ENCODE measurements at places on chromosomes 13 and 19.

DNA sequence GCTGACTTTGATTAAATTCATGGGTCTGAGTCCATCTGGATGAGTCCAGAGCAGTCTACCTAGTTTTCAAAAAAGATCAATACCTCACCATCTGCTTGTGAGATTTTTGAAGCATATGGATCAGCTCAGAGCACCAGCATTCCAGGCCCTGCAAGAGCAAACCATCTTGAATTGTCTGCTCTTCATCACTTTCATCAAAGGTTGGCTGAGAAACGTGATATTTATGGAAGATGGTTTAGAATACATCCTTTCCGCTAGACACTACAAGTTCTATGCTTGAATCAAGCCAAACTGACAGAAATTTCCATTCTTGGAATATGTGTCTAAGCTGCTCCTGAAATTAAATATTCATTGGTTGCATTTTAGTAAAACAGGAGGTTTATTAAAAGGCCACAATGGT, 190.3 kb downstream of the KCNRG start:
- DNase-seq = no peak

DNA sequence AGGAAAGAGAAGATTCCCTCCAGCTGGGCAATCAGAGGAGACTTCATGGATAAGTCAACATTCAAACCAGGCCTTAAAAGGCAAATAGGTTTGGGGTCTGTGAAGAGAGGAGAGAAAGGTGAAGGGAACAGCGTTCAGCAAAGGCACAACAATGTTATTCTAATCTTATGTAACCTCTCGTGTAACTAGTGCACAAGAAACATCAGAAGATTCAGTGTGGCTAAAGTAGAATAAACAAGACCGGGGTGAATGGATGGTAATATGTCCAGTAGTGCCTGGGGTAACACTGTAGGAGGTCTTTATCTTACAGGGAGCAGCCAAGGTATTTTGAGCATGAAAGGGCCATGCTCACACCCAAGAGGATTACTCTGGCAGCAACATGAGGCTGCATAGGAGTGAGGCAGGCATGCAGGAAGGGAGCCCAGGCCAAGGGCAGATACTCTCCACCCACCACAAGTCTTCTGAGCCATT, 24.1 kb downstream of the LHFPL6 start:
- no peak for DNase-seq

- DNase-seq = no peak
Observed at GRCh38 chr13:31442571-31442970, 242.8 kb downstream of the B3GLCT start.

DNA sequence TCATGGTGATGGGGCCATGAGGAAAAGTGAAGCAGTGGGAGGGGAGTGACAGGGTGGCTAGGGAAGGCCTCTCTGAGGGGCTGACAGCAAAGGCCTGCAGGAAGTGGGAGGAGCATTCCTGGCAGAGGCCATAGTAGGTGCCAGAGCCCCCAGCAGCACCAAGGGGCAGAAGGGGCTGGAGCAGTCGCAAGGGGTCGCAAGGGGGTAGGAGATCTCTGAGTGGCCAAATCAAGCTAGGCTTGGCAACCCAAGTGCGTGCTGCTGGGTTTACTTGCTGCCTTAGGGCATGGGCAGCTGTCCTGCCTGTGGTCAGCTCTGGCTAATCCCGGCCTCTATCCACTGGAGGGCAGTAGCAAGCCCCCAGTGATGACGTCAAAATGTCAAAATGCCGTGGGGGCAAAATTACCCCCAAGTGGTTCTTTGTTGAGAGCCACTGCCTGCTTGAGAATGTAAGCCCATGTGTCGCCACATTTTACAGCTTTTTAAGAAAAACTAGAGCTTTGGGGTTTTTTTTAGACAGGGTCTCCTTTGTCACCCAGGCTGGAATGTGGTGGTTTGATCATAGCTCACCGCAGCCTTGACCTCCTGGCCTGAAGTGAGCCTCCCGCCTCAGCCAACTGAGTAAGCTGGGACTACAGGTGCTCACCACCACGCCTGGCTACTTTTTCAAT, 11.8 kb downstream of the CCDC97 start:
- no peak for DNase-seq
